ENCODE measurements at places on chromosomes 7 and 10.
A peak's percentile ranks its signal among the peaks of the same experiment; 100 is the strongest.

- DNase-seq, result no peak
Measured at GRCh38 chr7:12692479-12693259, 5.2 kb downstream of the ARL4A start.

- no peak for DNase-seq
Measured at GRCh38 chr7:106276513-106276912, 8.3 kb downstream of the NAMPT start.

DNA sequence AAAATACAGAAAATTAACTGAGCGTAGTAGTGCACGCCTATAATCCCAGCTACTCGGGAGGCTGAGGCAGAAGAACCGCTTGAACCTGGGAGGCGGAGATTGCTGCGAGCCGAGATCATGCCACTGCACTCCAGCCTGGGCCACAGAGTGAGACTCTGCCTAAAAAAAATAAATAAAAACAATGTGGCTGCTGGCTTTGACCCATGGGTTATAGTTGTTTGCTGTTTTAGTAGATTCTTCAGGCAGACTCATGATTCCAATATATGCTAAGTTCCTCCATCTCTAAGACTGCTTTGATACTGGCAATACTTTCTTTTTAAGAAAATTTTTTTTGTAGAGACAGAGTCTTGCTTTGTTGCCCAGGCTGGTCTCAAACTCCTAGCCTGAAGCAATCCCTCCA is 8.4 kb downstream of the OLAH start:
- DNase-seq, result no peak

- DNase-seq, result peak; percentile 51
Measured at GRCh38 chr7:131893631-131894340, 337.4 kb upstream of the PODXL start.

DNA sequence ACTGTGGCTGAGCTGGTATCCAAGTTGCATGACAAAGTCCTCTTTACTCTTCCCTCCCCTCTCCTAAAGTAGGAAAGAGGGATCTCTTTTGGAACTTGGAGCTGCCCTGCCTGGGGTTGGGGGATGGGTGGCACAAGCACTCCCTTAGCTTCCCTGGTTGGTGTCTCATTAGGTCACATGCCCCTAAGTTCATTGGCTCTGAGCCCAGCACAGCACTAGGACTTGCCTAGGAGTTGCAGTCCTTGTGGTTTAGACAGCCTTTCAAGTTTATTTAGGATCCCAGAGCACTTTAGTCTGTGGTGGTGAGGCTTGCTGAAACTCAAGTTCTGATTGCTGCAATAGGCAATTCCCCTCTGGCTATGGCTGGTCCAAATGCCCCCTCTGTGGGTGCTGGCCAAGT is 281.4 kb downstream of the NXPH1 start:
- no peak for DNase-seq
